Hepatocyte (in vitro differentiated cells): ENCODE measurements at places on chromosomes 5 and 9. TPM values are rescaled to one million over a fixed set of nuclear protein-coding genes. Genes with fewer than 3 reads are reported as not detected.
A peak's percentile ranks its signal among the peaks of the same experiment; 100 is the strongest.

The TNC gene
- total RNA-seq = 18.1 and 20.9 TPM in 2 replicates

GRCh38 chr9:91546574-91546973 is 122.9 kb upstream of the NFIL3 start:
- no peak for DNase-seq

DNA sequence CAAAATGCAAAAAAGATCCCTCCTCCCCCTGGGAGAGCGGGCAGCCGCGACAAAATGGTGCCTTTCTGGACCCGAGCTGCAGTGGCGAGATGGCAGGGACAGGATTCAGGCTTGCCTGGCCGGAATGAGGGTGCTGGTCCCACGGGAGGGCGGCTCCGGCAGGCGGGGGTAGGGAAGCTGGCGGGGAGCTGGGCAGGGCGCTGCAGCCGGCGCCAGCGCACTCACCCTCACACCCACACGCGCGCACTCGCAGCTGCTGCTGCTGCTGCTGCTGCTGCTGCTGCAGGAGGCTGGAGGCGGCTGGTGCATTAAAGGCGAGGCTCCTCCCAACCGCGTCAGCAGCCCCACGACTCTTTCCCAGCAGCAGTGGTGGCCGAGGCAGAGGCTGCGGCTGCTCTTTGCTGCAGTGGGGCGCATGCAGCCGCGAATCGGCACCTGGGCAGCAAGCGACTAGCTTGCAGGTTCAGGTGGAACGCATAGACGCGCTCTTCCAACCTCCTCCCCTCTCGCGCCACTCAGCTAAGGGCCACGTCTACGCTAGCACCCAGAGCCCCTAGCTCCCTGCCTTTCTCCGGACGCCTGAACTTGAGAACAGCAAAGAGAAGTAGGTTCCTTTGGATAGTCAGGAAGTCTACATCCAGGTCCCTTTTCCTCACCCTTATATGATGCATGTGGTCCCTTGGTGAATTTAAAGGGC is at the start of gene PPP2R2B:
TSS of gene PPP2R2B (minus strand) at position 282 of the 697 bp plus-strand sequence.
- peak; percentile 74 for DNase-seq

DNA sequence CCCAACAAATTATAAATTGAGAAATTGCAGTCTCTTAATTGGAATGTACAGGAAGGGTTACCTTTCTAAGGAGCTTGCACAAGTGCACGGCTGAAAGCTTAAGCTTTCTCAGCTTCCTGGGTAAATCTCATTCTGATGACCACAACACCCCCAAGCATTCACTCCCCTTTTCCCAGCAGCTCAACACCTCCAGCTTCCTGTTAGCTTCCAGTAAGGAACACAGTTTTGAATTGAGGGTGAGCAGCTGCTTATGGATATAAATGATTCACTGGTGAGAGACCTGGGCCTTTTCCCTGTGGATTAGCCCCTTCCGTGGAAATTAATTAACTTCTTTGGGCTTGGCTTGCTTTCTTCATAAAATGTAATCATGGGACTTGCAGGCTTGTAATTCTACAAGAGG is 101.2 kb downstream of the SLC28A3 start:
- DNase-seq = no peak

- no peak for DNase-seq
These were observed 234.4 kb downstream of the ARHGAP26 start for GRCh38 chr5:143004361-143005145.

GRCh38 chr5:55484531-55484930 is 50.2 kb downstream of the PLPP1 start:
- no peak for DNase-seq

GRCh38 chr5:139634028-139634325 is 14.2 kb upstream of the CXXC5 start:
- no peak for DNase-seq
